ENCODE measurements at places on chromosomes 2 and 18. TPM values are rescaled to one million over a fixed set of nuclear protein-coding genes. Genes with fewer than 3 reads are reported as not detected.

The KHK gene
- 0.95 TPM for total RNA-seq

The DSG1 gene
- 0.05 TPM for total RNA-seq

The MYO5B gene
- 7.2 TPM for total RNA-seq

The ANKMY1 gene
- total RNA-seq = 7.2 TPM

The CXCR1 gene
- not detected for total RNA-seq

The ATG9A gene
- 57.0 TPM for total RNA-seq

The UGT1A5 gene
- not detected for total RNA-seq

The CCDC102B gene
- total RNA-seq = 10.2 TPM

DNA sequence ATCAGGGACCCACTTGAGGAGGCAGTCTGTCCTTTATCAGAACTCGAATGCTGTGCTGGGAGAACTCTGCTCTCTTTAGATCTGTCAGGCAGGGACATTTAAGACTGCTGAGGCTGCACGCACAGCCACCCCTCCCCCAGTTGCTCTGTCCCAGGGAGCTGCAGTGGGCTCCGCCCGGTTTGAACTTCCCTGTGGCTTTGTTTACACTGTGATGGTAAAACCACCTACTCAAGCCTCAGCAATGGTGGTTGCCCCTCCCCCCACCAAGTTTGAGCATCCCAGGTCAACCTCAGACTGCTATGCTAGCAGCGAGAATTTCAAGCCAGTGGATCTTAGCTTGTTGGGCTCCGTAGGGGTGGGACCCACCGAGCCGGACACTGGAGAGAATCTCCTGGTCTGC is 11.8 kb upstream of the LHCGR start:
- H3K27ac ChIP-seq = no peak overlapping the region
- no peaks in the 10 kb centered on the region for H3K36me3 ChIP-seq
- no peak overlapping the region for H3K4me3 ChIP-seq

GRCh38 chr2:22579341-22579740 is 805.6 kb upstream of the KLHL29 start:
- H3K4me3 ChIP-seq = no peak overlapping the region
- no peaks in the 10 kb centered on the region for H3K27me3 ChIP-seq
- no peak overlapping the region for H3K27ac ChIP-seq
- DNase-seq = no peak
- no peaks in the 10 kb centered on the region for H3K36me3 ChIP-seq
- H3K4me1 ChIP-seq = no peaks in the 10 kb centered on the region

GRCh38 chr18:36419900-36420531 is 122.5 kb downstream of the FHOD3 start:
- no peaks in the 10 kb centered on the region for H3K36me3 ChIP-seq
- peak; percentile 43 for DNase-seq
- H3K27ac ChIP-seq = no peak overlapping the region
- peaks cover 4% of the 10 kb centered on the region for H3K4me1 ChIP-seq
- no peaks in the 10 kb centered on the region for H3K27me3 ChIP-seq

DNA sequence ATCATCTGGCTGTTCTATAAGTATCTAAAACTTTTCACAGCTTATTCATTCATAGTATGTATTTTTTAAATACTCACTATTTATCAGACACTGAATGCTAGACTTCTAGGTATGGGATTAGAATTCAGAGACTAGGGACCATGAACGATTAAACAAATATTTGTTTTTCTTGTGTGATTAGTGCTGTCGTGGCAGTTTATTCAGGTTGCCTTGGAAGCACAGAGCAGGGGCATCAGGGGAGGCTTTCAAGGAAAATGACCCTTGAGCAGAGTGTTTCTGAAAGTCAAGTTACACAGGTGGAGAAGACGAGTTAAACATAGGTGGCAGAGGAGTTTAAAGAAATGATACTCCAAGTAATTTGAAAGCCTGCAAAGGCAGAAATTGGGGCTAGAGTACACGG is 5.7 kb downstream of the SPOPL start:
- H3K4me1 ChIP-seq = peaks cover 7% of the 10 kb centered on the region
- H3K36me3 ChIP-seq = no peaks in the 10 kb centered on the region
- H3K27me3 ChIP-seq = no peaks in the 10 kb centered on the region
- no peak overlapping the region for H3K27ac ChIP-seq
- DNase-seq = no peak
- no peak overlapping the region for H3K4me3 ChIP-seq

DNA sequence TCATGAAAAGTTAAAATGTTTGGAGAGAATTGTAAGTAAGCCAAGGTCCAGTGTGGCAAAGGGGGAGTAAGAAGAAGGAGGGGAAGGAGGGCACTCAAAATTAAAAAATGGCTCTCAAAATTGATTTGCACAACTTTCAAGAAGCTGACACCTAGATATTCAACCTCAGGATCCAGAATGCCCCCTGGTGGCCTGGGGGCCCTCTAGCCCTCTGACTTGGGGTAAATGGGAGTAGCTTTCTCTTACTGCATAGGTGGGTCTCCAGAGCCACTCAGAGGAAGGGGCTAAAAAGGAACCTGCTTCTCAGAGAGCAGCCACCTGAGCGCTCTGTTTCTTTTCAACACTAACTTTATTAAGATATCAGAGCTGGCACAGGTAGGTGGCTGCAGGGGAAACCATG is 968.5 kb downstream of the BCL11A start:
- no peaks in the 10 kb centered on the region for H3K27me3 ChIP-seq
- H3K27ac ChIP-seq = no peak overlapping the region
- no peaks in the 10 kb centered on the region for H3K4me1 ChIP-seq
- no peak overlapping the region for H3K4me3 ChIP-seq

- H3K27ac ChIP-seq = no peak overlapping the region
- H3K27me3 ChIP-seq = peaks cover 2% of the 10 kb centered on the region
- no peak for DNase-seq
- no peak overlapping the region for H3K4me3 ChIP-seq
Observed at GRCh38 chr2:236254001-236254400, 10.2 kb downstream of the ASB18 start.

DNA sequence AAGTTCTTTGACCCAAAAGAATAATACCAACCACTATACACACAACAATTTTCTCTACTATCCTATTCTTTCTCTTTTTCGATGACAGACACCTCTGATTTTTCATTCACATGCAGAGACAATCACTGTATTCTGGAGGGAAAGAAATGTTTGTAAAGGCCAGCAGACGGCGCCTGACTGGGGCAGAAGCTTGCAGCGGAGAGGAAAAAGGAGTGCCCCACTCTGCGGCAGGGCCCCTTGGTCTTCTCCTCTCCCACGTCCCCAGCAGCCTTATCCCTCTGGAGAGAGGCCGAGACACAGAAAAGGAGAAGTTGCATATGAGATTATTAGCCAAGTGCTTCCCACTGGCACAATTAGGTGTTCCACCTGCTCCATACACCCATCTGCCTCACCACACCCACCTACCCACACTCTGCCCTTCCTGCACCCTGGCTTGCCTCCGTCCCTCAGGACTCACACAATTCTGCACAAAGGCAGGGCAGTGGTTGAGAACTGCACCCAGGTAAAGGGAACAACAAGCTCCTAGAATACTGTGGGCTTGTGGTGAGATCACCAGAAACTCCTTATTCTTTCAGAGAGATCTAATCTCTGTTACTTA is 687.3 kb downstream of the NRXN1 start:
- H3K27me3 ChIP-seq = peaks cover 26% of the 10 kb centered on the region
- no peak for DNase-seq
- H3K4me3 ChIP-seq = no peak overlapping the region
- H3K36me3 ChIP-seq = no peaks in the 10 kb centered on the region
- H3K27ac ChIP-seq = no peak overlapping the region

GRCh38 chr2:234725528-234726264 is 226.1 kb upstream of the SH3BP4 start:
- H3K4me1 ChIP-seq = peaks cover 5% of the 10 kb centered on the region

GRCh38 chr2:43142921-43143438 is 83.4 kb downstream of the ZFP36L2 start:
- DNase-seq = no peak
- H3K27me3 ChIP-seq = no peaks in the 10 kb centered on the region
- no peak overlapping the region for H3K27ac ChIP-seq
- H3K36me3 ChIP-seq = no peaks in the 10 kb centered on the region
- H3K4me3 ChIP-seq = no peak overlapping the region

DNA sequence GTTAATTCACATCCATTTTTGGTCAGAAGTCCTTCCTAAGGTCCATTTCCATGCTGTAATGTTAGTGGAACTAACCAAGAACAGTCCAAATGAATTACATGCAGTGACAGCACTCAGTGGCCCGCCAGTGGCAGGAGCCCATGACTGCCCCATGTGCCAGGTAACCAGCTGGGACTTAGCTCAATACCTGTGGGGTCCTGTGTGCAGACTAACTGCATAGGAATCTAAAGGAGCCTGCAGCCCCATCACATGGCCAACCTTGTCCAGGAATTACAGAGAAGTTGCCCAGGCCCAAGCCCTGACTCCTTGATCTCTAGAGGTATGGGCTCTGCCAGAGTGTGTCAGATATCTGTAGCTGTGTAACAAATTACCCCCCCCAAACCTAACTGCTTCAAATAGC is 35.4 kb upstream of the GPR17 start:
- no peak for DNase-seq
- H3K36me3 ChIP-seq = no peaks in the 10 kb centered on the region
- H3K4me1 ChIP-seq = no peaks in the 10 kb centered on the region
- H3K27me3 ChIP-seq = no peaks in the 10 kb centered on the region

- H3K36me3 ChIP-seq = no peaks in the 10 kb centered on the region
- DNase-seq = no peak
- no peak overlapping the region for H3K4me3 ChIP-seq
- no peak overlapping the region for H3K27ac ChIP-seq
Observed at GRCh38 chr2:112792419-112792818, 8.1 kb upstream of the IL1A start.

GRCh38 chr18:79687806-79688205 is 8.2 kb downstream of the CTDP1 start:
- H3K4me1 ChIP-seq = no peaks in the 10 kb centered on the region
- no peak overlapping the region for H3K27ac ChIP-seq
- no peaks in the 10 kb centered on the region for H3K27me3 ChIP-seq
- H3K4me3 ChIP-seq = no peak overlapping the region

DNA sequence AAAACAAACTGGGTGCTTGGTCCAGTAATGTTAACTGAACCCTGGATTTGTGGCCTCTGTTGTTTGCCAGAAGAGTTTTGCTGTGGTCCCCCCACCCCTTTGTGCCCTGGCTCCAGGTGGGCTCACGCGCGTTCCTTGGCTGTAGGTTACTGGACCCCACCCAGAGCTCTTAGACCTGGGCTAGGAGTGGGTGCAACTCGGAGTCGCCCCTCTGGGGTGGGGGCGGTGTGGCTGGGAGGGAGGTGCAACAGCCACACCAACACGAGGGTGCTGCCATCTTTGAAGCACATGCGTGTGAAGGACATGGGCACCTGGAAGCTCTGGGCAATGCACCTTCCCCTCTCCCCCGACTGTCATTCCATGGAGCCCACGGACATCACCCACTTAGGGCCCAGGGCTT is 92.7 kb downstream of the USP40 start:
- peaks cover 6% of the 10 kb centered on the region for H3K36me3 ChIP-seq
- DNase-seq = no peak
- no peak overlapping the region for H3K27ac ChIP-seq
- no peaks in the 10 kb centered on the region for H3K4me1 ChIP-seq

DNA sequence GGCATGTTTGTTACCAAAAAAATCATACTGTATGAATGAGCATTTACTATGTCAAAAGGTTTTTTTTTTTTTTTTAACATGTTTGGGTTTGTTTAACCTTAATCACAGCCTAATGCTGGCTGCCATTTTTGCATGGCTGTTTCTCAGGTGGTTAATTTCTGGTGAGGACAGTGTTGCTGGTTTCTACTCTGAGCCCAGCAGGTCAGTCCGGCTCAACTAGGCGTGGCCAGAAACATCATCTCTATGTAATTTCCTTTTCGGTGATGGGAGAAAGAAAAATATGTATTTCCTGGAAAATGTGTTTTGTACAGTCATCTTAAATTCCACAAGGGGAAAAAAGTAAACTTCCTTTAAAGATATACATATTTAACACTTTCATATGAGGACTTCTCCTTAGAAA is 24.9 kb upstream of the BZW1 start:
- no peaks in the 10 kb centered on the region for H3K36me3 ChIP-seq
- H3K4me1 ChIP-seq = peaks cover 35% of the 10 kb centered on the region
- peak overlapping the region; percentile 96 for H3K27ac ChIP-seq
- no peaks in the 10 kb centered on the region for H3K27me3 ChIP-seq
- DNase-seq = peak; percentile 76

GRCh38 chr2:147663153-147663961 is 181.5 kb upstream of the ACVR2A start:
- H3K4me3 ChIP-seq = no peak overlapping the region
- DNase-seq = no peak
- H3K36me3 ChIP-seq = no peaks in the 10 kb centered on the region
- H3K27ac ChIP-seq = no peak overlapping the region
- no peaks in the 10 kb centered on the region for H3K4me1 ChIP-seq

- peaks cover 60% of the 10 kb centered on the region for H3K4me1 ChIP-seq
- H3K4me3 ChIP-seq = peak overlapping the region; percentile 21
- no peaks in the 10 kb centered on the region for H3K27me3 ChIP-seq
- DNase-seq = peak; percentile 96
- H3K36me3 ChIP-seq = peaks cover 3% of the 10 kb centered on the region
Observed at GRCh38 chr2:187541086-187542085, 12.8 kb downstream of the TFPI start.

- H3K4me1 ChIP-seq = peaks cover 20% of the 10 kb centered on the region
- H3K36me3 ChIP-seq = no peaks in the 10 kb centered on the region
- no peaks in the 10 kb centered on the region for H3K27me3 ChIP-seq
- H3K27ac ChIP-seq = peak overlapping the region; percentile 11
- peak; percentile 62 for DNase-seq
Observed at GRCh38 chr2:9703701-9704221, 73.0 kb upstream of the YWHAQ start.

- no peak for DNase-seq
- H3K27me3 ChIP-seq = no peaks in the 10 kb centered on the region
- no peak overlapping the region for H3K27ac ChIP-seq
- H3K36me3 ChIP-seq = peaks cover 4% of the 10 kb centered on the region
- H3K4me1 ChIP-seq = no peaks in the 10 kb centered on the region
- H3K4me3 ChIP-seq = no peak overlapping the region
Observed at GRCh38 chr2:186749219-186749618, 55.4 kb downstream of the FAM171B start.

GRCh38 chr2:193267496-193268002 is 1072.8 kb upstream of the TMEFF2 start:
- H3K36me3 ChIP-seq = no peaks in the 10 kb centered on the region
- H3K27me3 ChIP-seq = no peaks in the 10 kb centered on the region
- H3K27ac ChIP-seq = no peak overlapping the region
- DNase-seq = no peak
- H3K4me1 ChIP-seq = no peaks in the 10 kb centered on the region

GRCh38 chr18:634551-635045 is 22.9 kb upstream of the TYMS start:
- no peaks in the 10 kb centered on the region for H3K4me1 ChIP-seq
- DNase-seq = no peak
- no peak overlapping the region for H3K27ac ChIP-seq
- H3K4me3 ChIP-seq = no peak overlapping the region
- no peaks in the 10 kb centered on the region for H3K27me3 ChIP-seq
- H3K36me3 ChIP-seq = no peaks in the 10 kb centered on the region

Data from astrocyte (in vitro differentiated cells and primary cell).